ENCODE measurements at places on chromosomes 2 and 18.

- peak; percentile 56 for DNase-seq
Measured at GRCh38 chr2:239946864-239947728, 78.0 kb downstream of the NDUFA10 start.

GRCh38 chr2:63432373-63432772, 155.9 kb downstream of the WDPCP start:
- DNase-seq: no peak

GRCh38 chr2:47617523-47618271, 165.2 kb upstream of the MSH6 start:
- no peak for DNase-seq

- DNase-seq: no peak
Measured at GRCh38 chr18:44341759-44342158, 338.9 kb upstream of the SETBP1 start.

DNA sequence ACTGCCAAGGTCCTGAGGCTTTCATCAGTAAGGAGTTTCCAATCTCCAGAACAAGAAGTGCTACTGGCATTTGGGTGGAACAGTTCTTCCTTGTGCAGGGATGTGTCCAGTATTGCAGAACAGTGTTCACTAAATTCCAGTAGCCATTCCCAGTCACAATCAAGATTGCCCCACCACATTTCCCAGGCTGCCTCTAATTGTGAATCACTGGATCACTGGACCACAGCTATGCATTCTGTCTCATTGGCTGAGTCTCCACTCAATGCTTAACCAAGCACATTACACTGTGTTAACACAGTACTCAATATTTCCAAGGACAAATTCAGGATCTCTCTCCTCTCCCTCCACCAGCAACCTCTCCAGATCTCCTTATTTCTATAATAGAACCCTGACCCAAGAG, 160.2 kb upstream of the CCDC150 start:
- no peak for DNase-seq

- DNase-seq: peak; percentile 38
Measured at GRCh38 chr2:24122366-24123194, 554 bp downstream of the PFN4 start.

- no peak for DNase-seq
Measured at GRCh38 chr2:7013471-7014160, 96.4 kb downstream of the RNF144A start.

GRCh38 chr18:40911041-40911440, 1044.0 kb upstream of the PIK3C3 start:
- DNase-seq: no peak

DNA sequence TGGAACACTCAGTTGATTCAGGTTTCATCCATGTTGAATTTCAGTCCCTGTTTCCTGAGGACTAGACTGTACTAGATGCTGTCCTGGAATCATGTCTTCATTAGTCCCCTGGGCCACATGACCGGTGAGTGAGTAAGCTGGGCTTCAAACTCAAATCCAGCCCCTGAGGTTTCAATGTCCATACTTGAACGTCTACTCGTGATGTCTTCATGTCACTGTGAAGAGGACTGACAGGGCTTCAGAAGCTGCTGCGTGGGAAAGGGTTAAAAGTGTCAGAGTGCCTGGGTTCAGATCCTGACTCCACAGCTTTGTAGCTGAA, 101.2 kb downstream of the CDK15 start:
- DNase-seq: no peak

DNA sequence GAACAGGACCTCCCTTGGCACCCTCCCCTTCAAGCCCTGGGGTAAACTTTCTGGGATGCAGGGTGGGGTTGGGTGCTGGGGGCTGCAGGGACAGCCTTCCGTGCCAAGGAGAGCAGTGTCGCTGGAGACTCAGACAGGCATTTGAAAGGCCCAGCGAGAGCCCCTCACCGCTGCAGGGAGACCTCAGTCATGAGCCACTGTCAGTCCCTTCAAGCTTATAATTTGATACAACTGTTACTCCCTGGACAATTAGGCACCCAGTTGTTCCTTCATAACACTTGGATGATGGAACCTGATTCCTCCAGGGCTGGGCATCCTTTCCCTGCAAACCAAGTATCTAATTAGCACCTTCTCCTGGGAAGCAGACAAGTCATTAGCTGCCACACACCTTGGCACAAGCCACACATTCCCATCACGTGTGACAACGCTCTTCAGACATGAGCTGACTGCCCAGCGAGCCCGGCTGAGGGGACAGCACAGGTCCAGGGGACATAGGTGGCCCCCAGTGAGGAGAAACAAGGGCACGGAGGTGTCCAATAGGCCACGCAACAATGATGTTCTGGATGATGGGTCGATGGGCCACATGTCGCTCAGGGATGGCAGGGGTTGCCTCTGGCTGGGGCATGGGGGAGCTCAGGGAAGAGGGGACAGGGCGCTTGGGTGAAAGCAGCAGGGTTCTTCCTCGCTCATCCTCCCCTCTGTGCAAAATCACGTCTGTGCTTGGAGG, 59.6 kb downstream of the KCNF1 start:
- no peak for DNase-seq

DNA sequence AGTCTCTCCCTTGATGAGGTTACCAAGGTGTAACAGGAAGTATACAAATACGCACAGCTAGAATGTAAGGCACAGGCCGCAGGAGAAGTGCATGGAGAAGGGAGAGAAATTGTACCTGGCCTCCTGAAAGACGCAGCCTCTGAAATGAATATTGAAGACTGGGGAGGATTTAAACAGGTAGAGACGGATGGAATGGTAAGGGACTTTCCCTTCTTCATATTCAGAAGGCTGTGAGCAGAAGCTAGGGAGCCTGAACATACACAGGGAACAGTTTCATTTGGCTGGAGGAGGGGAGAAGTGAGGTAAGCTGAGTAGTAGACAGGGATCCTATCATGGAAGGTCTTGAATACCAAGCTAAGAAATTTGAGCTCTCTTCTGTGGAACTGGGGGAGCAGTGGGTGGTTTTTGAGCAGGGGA, 112.7 kb downstream of the ANKRD44 start:
- no peak for DNase-seq

DNA sequence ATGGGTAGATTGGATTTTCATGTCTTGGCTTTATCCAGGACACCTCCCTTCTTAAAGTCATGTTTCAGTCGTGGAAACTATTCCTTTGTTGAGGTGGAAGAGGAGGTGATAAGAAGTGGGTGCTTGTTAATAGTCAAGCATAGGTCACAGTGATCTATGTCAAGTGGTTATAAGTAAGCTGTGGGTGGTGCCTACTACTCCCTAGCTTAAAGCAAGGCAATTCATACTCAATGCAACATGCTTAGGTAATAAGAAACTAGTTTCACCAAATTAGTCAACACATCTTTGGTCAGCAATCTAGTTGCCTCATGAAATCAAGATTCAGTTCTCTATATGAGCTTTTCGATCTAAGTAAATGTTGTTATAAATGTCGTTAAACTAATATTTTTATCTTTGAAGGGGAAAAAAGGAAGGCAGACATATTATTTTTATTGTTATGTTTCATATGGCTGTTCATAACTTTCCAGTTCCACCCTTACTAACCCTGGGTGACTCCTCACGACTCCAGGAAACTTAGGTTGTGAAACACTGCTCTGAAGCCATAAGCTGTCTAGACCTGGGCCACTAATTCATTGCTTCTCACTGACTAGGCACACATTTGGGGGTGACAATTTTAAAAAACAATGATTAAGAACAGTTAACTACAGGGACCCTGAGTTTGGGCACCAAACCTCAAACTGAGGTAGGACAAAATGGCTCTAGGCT, 5.8 kb upstream of the ABCB11 start:
- no peak for DNase-seq

- DNase-seq: no peak
Measured at GRCh38 chr18:37156330-37156942, 327.5 kb downstream of the KIAA1328 start.

DNA sequence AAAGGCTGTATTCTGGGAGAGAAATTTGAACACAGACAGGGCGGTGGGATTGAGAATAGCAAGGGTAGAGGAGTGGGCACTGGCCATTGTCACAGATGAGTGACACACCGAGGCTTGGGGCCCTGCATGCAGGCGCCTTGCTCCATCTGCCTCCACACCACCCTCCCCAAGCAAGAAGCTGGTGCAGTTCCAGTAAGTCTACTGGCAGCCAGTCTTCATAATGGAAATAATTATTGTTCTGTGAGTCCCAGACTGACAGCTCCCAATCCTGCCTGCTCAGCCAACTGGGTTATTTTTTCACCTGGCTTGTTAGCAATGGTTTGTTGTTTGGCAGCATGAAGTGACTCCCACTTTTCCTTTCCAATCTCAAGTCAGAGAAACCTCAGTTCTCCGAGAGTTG, 13.0 kb downstream of the TTC32 start:
- DNase-seq: no peak

GRCh38 chr2:171894612-171894947, 536 bp upstream of the SLC25A12 start:
- no peak for DNase-seq

GRCh38 chr18:39732918-39733317, 2167.3 kb upstream of the CELF4 start:
- no peak for DNase-seq

GRCh38 chr2:101566632-101567228, 91.8 kb upstream of the RFX8 start:
- DNase-seq: no peak

DNA sequence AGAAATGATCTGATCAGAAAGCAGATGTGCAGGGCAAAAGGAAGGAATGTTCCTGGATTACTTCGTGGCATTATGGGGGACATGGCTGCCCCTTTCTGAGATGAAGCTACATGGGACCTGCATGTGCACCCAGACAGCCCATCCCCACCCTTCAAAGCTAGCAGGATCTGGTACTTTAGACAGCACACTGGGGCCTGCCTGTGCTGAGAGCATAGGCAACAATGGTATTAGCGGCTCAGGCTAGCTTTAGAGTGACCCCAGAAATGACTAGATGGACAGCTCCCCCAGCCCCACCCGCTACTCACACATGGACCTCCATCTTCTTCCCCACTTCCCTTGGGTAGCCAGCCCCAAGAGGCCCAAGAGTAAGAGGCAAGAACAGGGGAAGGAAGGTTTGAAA, 61.5 kb upstream of the NFE2L2 start:
- no peak for DNase-seq

GRCh38 chr2:101230541-101231001, 22.1 kb upstream of the CNOT11 start:
- DNase-seq: no peak

- DNase-seq: no peak
Measured at GRCh38 chr2:136104977-136105376, 13.0 kb downstream of the CXCR4 start.

- no peak for DNase-seq
Measured at GRCh38 chr18:75199327-75199726, 9.6 kb downstream of the PTGR3 start.

- DNase-seq: no peak
Measured at GRCh38 chr2:62296832-62297623, 101.1 kb downstream of the B3GNT2 start.

GRCh38 chr2:10787176-10787968, 25.2 kb downstream of the PDIA6 start:
- no peak for DNase-seq

GRCh38 chr2:173424886-173425285, 70.2 kb downstream of the CDCA7 start:
- DNase-seq: no peak

GRCh38 chr2:167992278-167992677, 255.1 kb downstream of the STK39 start:
- DNase-seq: no peak

- no peak for DNase-seq
Measured at GRCh38 chr2:168811696-168812095, 9.3 kb downstream of the NOSTRIN start.
